ENCODE measurements at places on chromosomes 5 and 9.

GRCh38 chr5:148393390-148393741, 9.6 kb downstream of the FBXO38 start:
- H3K27me3 ChIP-seq, result no peaks in the 10 kb centered on the region
- H3K27ac ChIP-seq, result peak overlapping the region; percentile 56
- H3K4me3 ChIP-seq, result no peak overlapping the region
- H3K36me3 ChIP-seq, result peaks cover 19% of the 10 kb centered on the region
- no peak for DNase-seq

DNA sequence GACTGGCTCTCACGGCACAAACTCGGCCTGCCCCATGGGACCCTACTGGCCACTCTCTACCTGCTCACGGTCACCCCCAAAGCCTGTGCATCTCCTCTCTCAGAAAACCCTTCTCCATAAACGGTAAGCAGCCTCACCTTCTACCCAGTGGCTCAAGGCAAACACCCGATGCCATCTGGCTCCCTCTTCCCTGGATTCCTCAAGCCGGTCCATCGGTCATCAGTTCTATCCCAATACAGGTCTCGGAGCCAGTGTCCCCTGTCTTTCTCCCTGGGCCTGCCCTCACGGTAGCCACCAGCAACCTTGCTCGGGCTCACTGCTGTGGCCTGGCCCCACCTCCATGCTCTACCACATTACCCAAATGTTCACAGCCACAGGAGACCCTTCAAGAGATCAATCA, 134.1 kb downstream of the ROR2 start:
- peak overlapping the region; percentile 32 for H3K4me3 ChIP-seq
- DNase-seq, result no peak
- no peak overlapping the region for H3K27ac ChIP-seq
- H3K36me3 ChIP-seq, result no peaks in the 10 kb centered on the region
- H3K4me1 ChIP-seq, result no peaks in the 10 kb centered on the region
- H3K27me3 ChIP-seq, result no peaks in the 10 kb centered on the region

DNA sequence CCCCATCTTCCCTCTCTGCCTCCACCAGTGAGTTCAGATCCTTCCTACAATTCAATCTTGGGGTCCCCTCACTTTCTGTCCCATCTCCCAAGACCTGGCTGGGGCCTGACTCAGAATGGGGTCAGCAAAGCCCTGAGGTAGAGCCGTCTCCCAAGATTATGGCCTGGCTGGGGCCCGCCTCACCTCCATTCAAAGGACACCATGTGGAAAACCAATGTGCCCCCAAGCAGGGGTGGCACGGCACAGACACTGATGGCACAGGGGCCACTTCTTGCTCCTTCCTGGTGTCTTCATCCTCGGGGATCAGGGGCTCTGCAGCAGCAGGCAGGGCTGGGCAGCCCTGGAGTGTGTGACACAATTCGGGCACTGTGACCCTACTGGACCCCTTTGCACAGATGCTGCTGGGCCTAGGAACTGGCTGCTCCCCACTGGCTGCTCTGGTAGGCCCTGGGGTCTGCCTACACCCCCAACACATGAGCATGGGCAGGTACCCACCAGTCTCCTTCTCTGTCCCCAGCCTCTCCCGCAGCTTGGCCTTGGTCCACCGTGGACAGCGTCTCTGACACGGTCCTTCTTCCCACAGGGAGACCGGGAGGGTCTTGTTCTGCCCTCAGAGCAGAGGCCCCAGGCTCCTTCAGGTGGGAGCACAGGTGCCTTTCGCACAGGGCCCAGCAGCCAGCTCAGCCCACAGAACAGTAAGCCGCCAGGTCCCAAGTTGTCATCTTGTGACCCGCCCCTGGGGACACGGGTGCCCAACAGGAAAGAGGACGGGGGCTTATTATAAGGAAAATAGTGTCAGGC, 89.5 kb downstream of the ADAMTS2 start:
- H3K4me3 ChIP-seq, result no peak overlapping the region
- H3K27me3 ChIP-seq, result peaks cover 5% of the 10 kb centered on the region
- no peak for DNase-seq
- H3K4me1 ChIP-seq, result peaks cover 27% of the 10 kb centered on the region

DNA sequence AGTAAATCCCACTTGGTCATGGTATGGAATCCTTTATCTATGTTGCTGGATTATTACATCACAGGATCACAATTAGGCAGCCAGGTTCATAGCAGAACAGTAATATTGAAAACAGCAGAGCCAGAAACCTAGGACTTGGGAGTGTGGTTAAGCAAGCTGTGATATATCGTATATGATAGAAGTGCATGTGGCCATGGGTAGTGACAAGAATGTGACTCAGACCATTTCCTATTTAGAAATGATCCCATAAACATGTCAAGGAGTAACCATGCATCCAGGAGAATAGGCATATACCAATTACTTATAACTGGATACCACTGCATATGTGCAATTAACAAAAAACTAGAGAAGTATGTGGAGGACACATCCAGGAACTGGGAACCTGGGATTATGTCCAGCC, 31.2 kb downstream of the AMBP start:
- no peak overlapping the region for H3K27ac ChIP-seq
- DNase-seq, result no peak
- H3K4me1 ChIP-seq, result no peaks in the 10 kb centered on the region
- no peak overlapping the region for H3K4me3 ChIP-seq

- H3K27ac ChIP-seq, result no peak overlapping the region
- peak; percentile 19 for DNase-seq
- H3K27me3 ChIP-seq, result no peaks in the 10 kb centered on the region
- no peak overlapping the region for H3K4me3 ChIP-seq
Measured at GRCh38 chr9:13431222-13431536, 151.7 kb upstream of the MPDZ start.

- peaks cover 35% of the 10 kb centered on the region for H3K36me3 ChIP-seq
- H3K27me3 ChIP-seq, result no peaks in the 10 kb centered on the region
- DNase-seq, result peak; percentile 39
- peak overlapping the region; percentile 83 for H3K4me3 ChIP-seq
Measured at GRCh38 chr5:893137-893506, 438 bp downstream of the TRIP13 start.

GRCh38 chr5:153613144-153613543, 122.7 kb downstream of the GRIA1 start:
- DNase-seq, result no peak
- peaks cover 3% of the 10 kb centered on the region for H3K27me3 ChIP-seq
- no peak overlapping the region for H3K27ac ChIP-seq
- no peak overlapping the region for H3K4me3 ChIP-seq

- H3K36me3 ChIP-seq, result no peaks in the 10 kb centered on the region
- peaks cover 64% of the 10 kb centered on the region for H3K27me3 ChIP-seq
- H3K4me1 ChIP-seq, result peaks cover 53% of the 10 kb centered on the region
Measured at GRCh38 chr5:40681363-40682153, 1.8 kb downstream of the PTGER4 start.

- no peaks in the 10 kb centered on the region for H3K36me3 ChIP-seq
- DNase-seq, result no peak
- H3K4me3 ChIP-seq, result no peak overlapping the region
- H3K27me3 ChIP-seq, result peaks cover 5% of the 10 kb centered on the region
- no peak overlapping the region for H3K27ac ChIP-seq
Measured at GRCh38 chr5:56456002-56456401, 222.9 kb upstream of the ANKRD55 start.

- no peak overlapping the region for H3K4me3 ChIP-seq
- H3K27ac ChIP-seq, result peak overlapping the region; percentile 56
- peaks cover 9% of the 10 kb centered on the region for H3K27me3 ChIP-seq
- DNase-seq, result peak; percentile 82
- peaks cover 67% of the 10 kb centered on the region for H3K4me1 ChIP-seq
Measured at GRCh38 chr5:132272311-132273210, 15.1 kb downstream of the PDLIM4 start.

GRCh38 chr9:89008744-89009545, 17.7 kb downstream of the S1PR3 start:
- H3K4me3 ChIP-seq, result no peak overlapping the region
- no peak overlapping the region for H3K27ac ChIP-seq
- H3K4me1 ChIP-seq, result no peaks in the 10 kb centered on the region
- H3K36me3 ChIP-seq, result peaks cover 22% of the 10 kb centered on the region
- peaks cover 3% of the 10 kb centered on the region for H3K27me3 ChIP-seq

DNA sequence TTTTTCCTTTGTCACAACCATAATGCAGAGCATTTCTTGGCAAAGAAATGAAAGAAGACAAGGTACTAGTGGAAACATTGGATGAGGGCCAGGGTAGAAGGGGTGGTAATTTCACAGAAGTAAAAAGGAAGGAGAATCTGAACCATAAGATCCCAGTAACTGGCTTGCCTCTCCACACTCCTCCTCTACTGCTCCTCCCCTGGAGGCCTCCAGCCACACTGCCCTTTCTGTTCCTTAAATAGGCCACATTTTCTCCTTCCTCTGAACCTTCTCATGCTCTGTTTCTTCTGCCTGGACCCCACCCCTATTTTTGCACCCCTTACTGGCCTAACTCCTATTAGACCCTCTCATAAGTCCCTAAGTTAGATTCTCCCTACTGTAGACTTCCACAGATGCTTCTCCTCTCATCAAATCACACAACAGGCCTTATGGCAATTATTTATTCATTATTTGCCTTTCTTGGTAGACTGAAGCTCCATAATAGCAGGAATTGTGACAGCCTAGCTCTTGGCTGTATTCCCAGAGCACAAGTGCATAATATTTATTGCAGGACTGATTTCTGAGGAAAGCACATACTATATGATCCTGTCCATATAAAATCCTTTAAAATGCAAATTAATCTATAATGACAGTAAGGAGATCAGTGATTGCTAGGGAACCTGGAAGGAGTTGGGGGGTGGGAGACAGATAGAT, 31.3 kb upstream of the GRIA1 start:
- no peak overlapping the region for H3K27ac ChIP-seq
- H3K4me3 ChIP-seq, result no peak overlapping the region
- H3K27me3 ChIP-seq, result peaks cover 6% of the 10 kb centered on the region
- DNase-seq, result no peak

DNA sequence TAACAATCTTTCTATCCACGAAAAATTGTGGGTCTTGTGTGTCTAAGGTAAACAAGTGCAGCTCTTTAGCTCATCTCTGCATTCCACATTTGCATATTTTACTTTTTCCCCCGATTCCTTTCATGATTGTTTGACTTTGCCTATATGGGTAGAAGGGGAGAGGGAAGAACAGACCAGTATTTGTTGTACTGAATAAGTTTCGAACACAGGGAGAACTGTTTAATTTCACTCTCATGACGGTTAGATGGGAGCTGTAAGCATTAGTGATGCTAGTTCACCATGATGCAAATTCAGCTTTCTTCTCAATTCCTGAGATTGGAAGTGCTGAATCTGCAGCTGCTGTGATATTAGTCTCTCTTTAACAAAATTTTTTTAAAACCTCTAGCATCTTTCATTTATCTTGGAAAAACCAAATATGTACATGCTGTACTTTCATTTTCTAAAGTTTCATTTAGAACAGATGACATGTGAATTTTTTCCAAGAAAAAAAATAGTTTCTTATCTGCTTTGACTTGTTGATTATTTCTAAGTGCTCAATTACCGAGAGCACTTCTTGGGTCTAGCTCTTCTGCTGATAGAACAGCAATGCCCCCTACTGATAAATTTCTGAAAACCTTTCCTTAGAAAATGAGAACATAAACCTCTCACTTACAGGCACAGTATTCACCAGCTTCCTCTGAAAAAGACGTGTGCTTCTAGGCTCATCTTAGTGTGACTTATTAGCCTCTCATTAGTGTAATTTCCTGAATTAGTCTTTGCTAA, 149.5 kb downstream of the BAAT start:
- H3K36me3 ChIP-seq, result no peaks in the 10 kb centered on the region
- H3K4me3 ChIP-seq, result no peak overlapping the region
- no peaks in the 10 kb centered on the region for H3K27me3 ChIP-seq
- H3K4me1 ChIP-seq, result peaks cover 14% of the 10 kb centered on the region
- H3K27ac ChIP-seq, result no peak overlapping the region

DNA sequence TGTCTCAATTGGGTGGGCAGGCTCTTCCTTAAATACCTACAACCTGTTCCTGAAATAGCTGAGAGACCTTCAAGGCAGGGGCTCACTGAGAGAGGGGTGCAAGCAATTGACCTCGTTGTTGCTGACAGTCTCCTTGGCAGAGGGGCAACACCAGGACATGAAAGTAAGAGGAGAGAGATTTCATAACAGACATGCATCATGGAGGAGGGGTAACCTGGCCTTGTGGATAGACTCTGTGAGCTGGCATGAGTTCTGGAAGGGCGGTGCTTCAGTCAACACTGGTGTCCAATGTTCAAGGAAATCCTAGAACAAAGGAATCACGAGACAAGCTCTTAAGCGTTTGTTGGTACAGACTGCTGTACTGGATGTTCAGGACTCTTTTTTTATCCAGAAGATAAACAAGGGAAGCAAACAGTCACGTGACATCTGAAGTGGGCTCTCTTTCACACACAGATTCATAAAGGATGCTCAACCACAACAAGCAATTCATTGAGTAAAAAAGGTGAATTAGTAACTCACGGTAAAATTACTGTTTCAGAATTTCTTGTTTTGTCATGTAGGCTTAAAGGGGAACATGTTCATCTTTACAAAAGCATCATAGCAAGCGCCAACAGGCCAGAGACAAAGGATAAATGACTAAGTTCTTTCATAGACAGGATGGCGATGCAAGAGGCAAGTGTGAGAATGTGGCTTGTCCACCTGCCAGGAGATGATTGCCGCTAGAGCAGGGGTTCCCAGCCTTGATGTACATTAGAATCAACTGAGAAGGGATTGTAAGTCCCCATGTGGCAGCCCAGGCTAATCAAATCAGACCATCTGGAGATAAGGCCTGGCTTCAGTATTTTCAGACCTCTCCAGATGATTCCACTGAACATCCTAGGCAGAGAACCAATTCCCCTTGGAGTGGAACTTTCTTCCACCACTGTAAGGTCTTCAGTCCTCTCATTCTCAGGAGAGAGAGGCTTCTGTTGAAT, 20.7 kb downstream of the ANKRA2 start:
- H3K27ac ChIP-seq, result no peak overlapping the region
- no peaks in the 10 kb centered on the region for H3K36me3 ChIP-seq
- H3K4me3 ChIP-seq, result no peak overlapping the region
- peaks cover 34% of the 10 kb centered on the region for H3K27me3 ChIP-seq
- peaks cover 4% of the 10 kb centered on the region for H3K4me1 ChIP-seq

DNA sequence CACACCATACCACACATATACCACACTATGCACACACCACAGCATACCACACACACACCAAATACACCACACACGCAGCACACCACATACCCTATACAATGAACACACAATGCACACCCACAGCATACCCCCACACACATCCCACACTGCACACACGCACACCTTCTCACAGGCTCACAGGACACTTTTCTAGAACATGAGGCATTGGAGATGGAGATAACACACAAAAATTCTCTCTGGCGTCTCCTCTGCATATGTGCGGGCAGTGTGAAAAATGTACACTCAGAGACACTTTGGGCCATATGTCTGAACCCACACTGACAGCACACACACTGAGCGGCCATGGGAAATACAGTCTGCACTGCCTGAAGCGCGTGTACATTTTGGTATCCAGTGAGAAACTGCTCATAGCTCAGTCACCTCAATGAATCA, 278.1 kb downstream of the GADD45G start:
- H3K36me3 ChIP-seq, result no peaks in the 10 kb centered on the region
- H3K4me1 ChIP-seq, result peaks cover 5% of the 10 kb centered on the region
- no peak overlapping the region for H3K27ac ChIP-seq
- peaks cover under 1% of the 10 kb centered on the region for H3K27me3 ChIP-seq

All from nephron progenitor cell (in vitro differentiated cells).